ENCODE measurements at places on chromosomes 2 and 18.

GRCh38 chr2:1736045-1736444, 8.3 kb downstream of the PXDN start:
- DNase-seq, result no peak

DNA sequence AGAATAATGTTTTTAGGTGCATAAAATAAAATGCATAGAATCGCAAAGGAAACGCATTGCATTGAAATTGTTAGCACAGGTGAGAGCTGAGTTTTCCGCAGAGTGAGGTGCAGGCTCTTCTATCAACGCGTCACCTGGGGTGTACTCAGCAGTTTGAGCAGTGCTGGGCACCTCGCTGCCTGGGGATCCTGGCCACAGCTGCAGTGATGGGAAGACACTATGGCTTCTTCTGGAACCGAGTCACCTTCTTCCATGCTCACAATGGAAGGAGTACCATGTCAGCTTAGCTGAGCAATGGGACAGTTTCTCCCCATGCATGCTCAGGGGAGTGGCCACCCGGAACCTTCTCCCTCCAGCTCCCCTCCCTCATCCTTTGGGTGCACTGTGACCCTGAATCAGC, 95.4 kb upstream of the OTOS start:
- no peak for DNase-seq

DNA sequence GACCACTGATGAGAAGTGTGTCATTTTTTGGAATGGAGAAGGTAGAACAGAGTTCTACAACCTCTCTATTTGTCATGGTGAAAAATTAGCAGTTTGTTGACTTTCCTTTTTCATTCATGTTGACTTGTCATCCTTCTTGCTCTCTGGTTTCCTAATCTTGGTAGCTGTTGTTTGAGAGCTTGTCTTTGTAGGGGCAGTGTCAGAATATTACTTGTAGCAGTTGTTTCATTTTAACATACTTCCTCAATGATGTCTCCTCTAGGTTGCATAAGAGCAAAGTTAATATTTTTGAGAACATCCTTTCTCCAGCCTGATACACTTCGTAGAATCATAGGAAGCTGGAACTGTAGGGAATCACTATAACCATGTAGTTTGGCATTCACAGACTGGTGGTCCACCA, 368.2 kb upstream of the FANCL start:
- DNase-seq, result no peak

DNA sequence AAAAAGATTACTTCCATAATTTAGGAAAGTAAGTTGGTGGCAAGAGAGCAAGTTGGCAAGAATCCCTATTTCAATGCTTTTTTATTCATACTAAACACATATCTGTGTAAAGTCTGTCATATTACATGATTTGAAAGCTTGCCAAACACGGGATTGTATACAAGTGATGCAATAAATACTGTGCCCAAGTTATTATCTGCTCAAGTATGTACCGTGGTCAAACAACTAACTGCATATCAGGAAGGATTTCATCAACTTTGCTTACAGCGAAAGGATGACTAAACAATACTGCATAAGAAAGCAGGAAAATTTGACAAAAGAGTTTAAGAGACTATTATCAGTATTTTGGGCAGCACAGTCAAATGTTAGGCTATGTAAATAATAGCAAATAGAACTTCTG, 69.6 kb upstream of the SCN1A start:
- DNase-seq, result no peak

DNA sequence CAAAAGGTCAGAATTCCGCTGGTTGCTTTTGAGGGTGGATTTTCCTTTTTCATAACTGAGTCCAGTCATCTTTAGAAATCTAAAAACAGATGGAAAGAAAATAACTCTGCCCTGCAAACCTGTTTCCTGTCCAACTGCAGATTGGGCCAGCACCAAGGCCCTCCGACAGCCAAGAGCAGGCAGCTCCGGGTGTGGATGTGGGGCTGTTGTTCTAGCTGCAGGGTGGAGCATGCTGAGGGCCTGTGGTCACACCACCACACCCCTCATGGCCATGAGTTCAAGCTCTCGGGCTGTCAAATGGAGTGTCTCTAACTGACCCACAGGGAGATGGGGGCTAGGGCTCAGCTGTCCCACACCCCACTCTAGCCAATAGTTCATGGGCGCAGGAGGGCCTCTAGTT, 69.3 kb upstream of the BZW1 start:
- no peak for DNase-seq

GRCh38 chr2:237120916-237121315, 35.2 kb downstream of the COPS8 start:
- DNase-seq, result no peak

- no peak for DNase-seq
Observed at GRCh38 chr18:64103986-64104385, 44.9 kb downstream of the LINC00305 start.

GRCh38 chr2:231688719-231689118, 19.6 kb upstream of the PTMA start:
- DNase-seq, result no peak

- no peak for DNase-seq
Observed at GRCh38 chr2:196555726-196556125, 83.8 kb upstream of the CCDC150 start.

DNA sequence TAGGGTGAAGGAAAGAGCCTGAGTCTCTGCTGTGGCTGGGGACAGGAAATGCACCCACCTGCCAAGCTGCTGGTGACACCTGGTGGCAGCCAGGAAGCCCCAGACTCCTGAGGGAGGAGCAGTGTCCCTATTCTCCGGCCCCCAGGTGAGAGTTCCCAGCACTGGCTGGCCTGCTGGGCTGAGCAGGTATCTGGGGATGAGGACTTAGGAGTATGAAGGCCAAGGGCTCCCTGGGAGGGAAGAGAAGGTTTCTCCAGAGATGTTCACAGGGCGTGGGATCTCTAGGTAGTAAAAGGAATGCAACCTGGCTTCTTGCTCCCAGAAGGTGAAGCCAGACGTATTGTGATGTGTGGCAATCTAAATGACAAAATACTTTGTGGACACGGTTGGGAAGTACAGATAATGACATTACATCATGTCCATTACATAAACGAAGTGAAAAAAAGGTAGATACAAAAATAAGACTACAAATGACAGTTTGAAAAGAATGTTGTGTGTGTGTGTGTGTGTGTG, 75.8 kb upstream of the SLC1A4 start:
- DNase-seq, result no peak

DNA sequence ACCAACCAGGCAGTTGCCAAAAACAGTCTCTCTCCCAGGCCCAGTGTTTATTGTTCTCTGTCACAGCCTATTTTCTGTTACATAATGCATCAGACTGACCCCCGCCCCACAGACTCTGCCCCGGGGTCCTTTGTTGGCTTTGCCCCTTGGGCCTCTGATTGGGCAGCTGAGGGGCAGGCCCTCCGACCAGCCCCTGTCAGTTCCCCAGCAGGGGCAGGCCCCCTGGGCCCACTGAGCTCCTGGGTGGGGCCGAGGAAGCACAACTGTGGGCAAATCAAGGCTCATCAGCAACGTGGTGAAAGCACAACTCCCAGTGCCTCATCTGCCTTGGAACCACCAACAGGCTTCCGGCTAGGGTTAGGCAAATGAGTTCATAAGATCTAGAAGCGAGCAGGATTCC, 160.1 kb upstream of the MYCN start:
- DNase-seq, result no peak

GRCh38 chr2:120768112-120769048, 32.7 kb downstream of the GLI2 start:
- DNase-seq, result no peak

- DNase-seq, result no peak
Observed at GRCh38 chr2:238911376-238912227, 63.7 kb downstream of the TWIST2 start.

DNA sequence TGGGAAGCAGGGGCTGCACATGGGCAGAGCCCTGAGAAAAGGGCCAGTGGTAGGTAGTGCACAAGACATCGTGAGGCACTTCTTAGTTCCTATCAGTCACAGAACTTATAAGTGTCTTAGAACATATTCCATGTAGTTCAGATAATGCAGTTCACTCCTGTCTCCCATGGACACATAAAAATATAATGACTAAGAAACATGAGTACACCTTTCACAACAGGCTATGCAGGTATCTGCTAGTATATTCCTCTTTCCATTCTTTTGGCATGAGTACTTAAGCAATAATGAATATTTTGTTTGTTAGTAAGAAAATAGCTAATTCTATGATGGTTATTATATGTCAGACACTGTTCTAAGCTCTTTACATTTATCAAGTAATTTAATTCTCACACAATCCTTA, 808.4 kb downstream of the BCL11A start:
- DNase-seq, result no peak

DNA sequence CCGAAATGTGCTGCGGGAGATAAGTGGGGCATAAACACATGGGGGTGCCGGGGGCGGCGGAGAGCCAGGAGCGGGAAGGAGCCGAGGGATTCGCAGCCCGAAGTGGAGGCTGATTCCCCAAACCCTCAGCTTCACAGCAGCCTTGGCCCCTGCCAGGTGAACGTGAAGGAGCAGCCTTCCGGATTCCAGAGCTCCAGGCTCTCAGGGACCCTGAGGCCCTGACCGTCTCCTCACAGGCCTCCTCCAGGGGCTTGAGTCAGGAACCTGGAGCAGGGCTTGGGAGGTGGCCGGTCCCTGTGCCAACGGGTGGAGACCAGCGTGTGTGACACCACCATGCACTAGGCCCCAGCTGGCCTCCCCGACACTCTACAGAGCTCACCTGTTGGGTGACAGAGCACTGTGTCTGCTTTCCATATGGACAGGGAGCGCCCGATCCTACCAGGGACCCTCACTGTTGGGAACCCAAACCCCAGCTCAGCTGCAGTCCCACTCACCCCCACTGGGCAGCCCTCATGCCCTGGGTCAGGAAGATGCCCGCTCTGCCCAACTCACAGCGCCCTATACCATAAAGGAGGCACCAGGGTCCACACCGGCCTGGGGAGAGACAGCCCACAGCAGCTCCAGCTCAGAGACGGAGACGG, 117.6 kb upstream of the OTOS start:
- no peak for DNase-seq

DNA sequence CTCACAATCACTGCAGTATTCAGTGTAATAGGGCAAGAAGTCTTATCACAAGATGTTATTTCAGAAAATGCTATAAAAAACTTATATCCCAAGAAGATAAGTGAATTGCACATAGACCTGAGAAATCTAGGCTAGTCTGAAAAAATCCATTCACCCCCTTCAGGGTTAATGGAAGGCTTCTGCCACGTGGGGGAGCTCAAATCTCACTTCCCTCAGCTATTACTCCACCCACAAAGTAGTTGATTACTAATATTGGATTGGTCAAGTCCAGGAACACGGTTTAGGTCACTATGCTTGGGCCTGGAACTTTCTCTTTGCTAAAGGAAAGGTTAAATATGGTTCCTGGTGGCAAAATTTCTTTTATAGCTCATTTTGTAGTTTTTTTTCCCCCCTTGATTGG, 51.2 kb upstream of the ADAM23 start:
- DNase-seq, result peak; percentile 69

DNA sequence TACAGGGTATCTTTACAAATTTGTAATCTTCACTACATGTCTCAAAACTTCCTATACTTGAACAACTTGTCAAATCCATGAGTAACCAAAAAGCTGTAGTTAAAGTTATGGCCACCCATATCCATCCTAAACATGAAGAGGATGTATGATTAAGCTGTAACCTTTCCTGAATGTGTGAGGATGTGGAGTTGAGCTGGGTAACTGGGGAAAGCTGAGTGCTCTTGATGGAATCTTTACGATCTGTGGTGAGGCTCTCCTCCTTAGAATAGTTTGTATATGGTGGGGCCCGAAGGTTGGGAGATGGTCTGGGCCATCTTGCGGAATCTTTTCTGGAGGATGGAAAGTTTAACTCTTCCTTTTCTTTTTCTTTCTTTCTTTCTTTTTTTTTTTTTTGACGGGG, 29.4 kb downstream of the DPP4 start:
- no peak for DNase-seq

DNA sequence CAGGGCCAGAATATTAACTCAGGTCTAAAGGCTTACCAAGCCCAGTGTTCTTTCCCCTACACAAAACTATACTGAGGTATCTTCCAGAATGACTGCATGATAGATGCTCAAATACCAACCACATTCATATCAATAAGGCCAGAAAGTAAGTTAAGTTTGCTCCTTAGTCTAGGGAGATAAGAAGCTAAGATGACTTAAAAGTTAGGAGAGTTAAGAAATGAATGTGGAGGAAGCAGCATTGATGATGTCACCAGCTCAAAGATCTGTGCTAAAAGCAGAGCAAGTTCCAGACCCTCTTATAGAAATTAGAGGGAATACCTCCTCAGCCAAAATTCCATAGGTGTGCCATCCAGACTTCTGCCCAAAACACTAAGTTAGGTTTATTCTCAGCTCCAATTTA, 6.1 kb downstream of the PPP4R1 start:
- no peak for DNase-seq

GRCh38 chr2:128026448-128027277, 1.2 kb downstream of the SAP130 start:
- no peak for DNase-seq

- peak; percentile 37 for DNase-seq
Observed at GRCh38 chr2:225282858-225283710, 116.4 kb upstream of the NYAP2 start.

- no peak for DNase-seq
Observed at GRCh38 chr2:222290401-222290735, 8.4 kb downstream of the PAX3 start.

DNA sequence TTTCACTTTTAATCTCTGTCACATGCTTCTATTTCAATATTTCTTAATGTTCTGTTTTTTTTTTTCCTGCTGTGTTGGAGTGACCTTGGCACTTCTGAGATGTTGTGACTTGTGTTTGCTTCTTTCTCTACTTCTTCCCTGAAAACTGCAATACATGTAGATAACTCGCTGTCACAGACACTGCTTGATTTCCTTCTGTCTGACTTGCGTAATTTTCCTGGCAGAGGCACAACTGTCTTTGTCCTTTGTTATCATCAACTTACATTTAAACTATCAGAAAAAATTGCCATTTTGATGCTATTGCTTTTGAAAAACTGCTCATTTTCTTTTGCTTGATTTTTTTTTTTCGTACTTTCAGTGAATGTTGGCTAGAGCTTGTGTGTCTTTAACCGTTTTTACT, 69.0 kb downstream of the BABAM2 start:
- no peak for DNase-seq

DNA sequence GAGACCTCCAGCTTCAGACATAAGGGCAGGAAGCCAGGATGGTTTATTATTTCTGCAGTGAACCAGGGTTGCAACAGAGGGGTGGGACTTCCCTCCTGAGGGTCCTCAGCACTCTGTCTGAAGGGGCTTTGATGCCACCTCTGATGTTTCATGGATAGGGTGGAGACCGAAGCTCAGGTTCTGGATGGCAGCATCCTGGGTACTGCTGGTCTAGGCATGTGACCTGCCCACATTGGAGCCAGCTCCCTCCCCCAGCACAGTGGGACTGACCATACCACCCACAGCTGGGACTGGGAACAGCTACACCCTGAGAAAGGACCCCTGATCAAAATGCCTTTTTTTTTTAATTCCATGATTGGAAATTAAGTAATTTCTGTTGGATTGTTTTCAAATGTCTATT, 355.2 kb downstream of the ZNF516 start:
- no peak for DNase-seq

GRCh38 chr2:58957188-58957840, 716.2 kb upstream of the FANCL start:
- no peak for DNase-seq

GRCh38 chr2:233764761-233765160, 4.7 kb downstream of the UGT1A1 start:
- no peak for DNase-seq

- no peak for DNase-seq
Observed at GRCh38 chr2:24712296-24712695, 80.9 kb downstream of the PTRHD1 start.

- no peak for DNase-seq
Observed at GRCh38 chr2:65788556-65788955, 356.2 kb upstream of the SPRED2 start.

GRCh38 chr2:72263043-72263775, 115.5 kb upstream of the CYP26B1 start:
- DNase-seq, result no peak

Measured in GM10248 (cell line).